ENCODE measurements at places on chromosomes 5 and 9.

DNA sequence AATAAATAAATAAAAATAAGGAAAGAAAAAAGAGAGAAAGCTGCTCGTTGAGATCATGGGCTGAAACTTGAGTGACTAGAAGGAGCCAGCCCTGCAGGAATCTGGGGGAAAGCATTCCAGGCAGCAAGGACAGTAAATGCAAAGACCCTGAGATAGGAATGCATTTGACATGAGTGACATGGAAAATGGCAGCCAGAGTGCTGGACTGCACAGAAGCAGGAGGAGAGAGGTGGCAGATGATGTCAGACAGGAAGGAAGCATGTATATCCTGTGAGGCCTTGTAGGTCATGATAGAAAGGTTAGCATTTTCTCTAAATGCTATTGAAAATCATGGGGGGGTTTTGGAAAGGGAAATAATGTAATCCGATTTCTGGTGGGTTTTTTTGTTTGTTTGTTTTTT lies 29.1 kb downstream of the ADRA1B start:
- no peak for DNase-seq

DNA sequence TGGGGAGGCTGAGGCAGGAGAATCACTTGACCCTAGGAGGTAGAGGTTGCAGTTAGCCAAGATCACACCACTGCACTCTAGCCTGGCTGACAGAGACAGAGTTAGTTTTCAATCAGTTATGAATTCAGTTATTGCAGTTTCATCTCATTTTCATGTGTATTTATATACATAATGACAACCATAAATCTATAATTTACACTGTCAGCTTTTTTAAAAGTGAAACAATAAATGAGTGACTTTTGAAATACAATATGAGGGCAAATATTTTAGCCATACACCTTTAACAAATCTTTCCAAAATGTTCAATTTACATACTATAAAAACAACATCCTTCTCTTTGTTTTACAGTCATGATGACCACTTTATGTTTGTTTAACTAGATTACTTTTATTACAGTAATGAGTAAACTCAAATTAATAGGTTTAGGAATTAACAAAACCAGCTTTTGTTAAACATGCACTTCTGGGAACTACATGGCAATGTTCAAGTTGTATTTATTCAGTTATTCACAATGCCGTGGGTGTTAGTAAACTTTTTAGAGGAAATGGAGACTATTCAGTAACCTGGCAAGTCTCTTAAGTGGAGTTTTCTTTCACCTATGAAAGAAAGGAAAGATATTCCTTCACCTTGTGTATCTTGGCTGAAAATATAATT lies 12.7 kb downstream of the TYRP1 start:
- no peak for DNase-seq

DNA sequence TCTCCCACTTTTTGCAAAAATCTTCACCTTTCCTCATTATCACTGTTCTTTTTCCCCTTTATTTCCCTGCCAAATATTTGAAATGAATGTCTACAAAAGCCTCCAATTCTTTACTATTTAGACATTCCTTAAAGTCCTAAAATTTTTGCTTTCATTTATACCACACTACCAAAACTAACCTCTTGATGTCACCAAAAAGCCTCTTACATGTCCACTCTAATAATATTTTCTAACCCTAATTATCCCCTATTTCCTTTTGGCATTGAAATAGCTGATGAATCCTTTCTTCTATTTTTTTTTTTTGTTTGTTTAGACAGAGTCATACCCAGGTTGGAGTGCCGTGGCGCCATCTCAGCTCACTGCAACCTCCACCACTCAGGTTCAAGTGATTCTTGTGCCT lies 32.3 kb upstream of the NRG2 start:
- no peak for DNase-seq

GRCh38 chr9:37988041-37988440 lies 81.0 kb downstream of the SHB start:
- no peak for DNase-seq
